ENCODE measurements at places on chromosomes 6 and 20.

- DNase-seq = no peak
These were observed 105.8 kb downstream of the EPM2A start for GRCh38 chr6:145629478-145629877.

GRCh38 chr6:136784910-136785746, 7.1 kb downstream of the MAP3K5 start:
- DNase-seq = peak; percentile 26

DNA sequence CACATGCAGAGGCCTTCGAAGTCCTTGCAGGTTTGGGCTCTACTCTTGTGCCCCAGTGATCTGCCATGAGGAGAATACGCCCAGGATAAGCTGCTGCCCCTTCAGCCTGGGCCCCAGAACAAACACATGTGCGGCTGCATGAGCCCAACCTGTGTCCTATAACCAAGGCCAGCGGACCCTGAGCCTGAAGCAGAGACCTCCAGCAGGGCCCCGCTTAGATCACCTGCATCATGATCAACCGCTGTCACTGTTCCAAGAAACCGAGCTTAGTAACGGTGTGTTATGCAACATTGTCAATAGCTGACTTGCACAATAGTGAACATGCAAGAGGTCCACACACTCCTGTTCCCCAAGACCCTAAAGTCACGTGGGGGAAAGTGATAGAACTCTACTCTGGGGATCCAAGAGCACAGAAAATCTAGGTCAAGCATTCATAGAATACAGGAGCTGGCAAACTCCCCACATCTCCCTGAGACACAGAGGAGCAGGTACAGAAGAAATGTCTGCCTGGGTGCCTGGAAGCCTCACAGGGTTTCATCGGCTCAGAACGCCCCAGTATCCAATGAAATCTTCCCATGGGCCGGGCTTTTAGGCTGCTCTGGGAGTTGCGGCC, 136.2 kb downstream of the BMP7 start:
- DNase-seq = no peak

DNA sequence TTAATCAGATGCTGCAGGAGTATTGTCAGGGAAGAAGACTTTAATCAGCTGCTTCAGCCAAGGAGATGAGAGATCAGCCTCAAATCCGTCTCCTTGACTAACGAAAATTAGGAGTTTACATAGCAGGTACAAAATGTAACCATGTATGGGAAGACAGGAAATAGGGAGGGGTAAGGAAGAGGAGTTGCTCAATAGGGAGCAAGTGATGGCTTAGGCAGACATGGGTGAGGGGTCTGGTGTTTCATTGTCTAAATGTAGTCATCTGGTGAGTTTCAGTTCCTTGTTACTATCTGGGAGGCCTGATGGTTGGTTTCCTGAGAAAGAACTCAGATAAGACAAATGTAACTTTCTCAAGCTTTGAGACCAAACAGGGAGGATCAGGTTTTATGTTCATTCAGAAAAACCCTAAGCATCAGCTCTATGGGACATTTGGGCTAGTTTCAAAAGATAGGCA, 217.3 kb upstream of the SULF2 start:
- DNase-seq = no peak

DNA sequence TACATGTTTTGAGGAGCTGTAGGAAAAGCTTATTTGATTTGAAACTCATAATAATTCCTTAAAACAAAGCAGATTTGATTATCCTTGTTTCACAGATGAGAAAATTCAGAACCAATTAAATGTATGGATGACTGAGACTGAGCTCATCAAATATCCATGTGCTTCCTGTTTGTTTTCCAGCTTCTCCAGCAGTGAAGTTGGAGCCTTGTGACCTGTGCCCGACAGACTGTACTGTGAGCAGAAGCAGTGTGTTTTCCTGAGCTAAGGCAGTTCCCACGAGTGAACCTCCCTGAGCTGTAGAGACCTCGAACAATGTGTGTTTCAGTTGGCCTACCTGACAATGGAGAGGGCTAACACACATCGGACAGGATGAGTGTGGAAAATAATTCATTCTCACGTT, 599.5 kb upstream of the NRSN1 start:
- peak; percentile 56 for DNase-seq

DNA sequence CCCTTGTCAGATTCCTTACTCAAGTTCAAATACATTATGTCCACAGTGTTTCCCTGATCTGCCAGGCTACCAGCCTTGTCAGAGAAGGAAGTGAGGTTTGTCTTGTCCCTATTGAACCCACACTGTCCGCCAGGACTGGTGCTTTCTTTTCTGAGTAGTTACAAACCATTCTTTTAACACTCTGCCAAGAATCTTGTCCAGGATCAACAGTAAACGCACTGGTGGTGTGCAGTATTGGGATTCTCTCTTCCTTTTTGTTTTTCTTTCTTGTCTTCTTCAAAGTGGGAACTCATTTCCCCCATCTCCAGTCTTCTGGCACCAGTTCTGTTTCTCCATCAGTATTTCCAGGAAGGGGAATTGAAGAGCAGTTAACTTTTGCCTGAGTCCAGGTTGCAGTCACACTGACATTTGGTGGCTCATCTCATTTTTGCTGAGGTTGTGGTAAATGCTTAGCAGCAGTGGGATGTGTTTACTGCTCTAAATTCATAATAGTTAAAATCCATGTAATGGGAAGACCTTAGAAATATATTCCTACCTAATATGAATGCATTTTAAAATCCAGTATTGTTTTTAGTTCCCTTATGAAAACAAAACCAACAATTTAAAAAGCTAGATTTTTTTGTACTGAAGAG, 295.3 kb downstream of the PRL start:
- DNase-seq = no peak

- no peak for DNase-seq
These were observed 16.4 kb downstream of the GABRR1 start for GRCh38 chr6:89200706-89201215.

GRCh38 chr6:133698272-133698671, 190.6 kb upstream of the TCF21 start:
- no peak for DNase-seq

GRCh38 chr6:24078200-24078599, 47.8 kb upstream of the NRSN1 start:
- peak; percentile 49 for DNase-seq

GRCh38 chr6:53353624-53354023, 4.9 kb upstream of the ELOVL5 start:
- no peak for DNase-seq

- DNase-seq = no peak
These were observed 628 bp downstream of the NKAIN4 start for GRCh38 chr20:63253438-63254231.
